Astrocyte of the cerebellum (primary cell): ENCODE measurements at places on chromosomes 4 and X.

GRCh38 chr4:153257991-153258390 lies 53.7 kb downstream of the TRIM2 start:
- no peak for DNase-seq

- DNase-seq: peak; percentile 51
These were observed 97.1 kb downstream of the MRPL1 start for GRCh38 chr4:77959566-77960338.

DNA sequence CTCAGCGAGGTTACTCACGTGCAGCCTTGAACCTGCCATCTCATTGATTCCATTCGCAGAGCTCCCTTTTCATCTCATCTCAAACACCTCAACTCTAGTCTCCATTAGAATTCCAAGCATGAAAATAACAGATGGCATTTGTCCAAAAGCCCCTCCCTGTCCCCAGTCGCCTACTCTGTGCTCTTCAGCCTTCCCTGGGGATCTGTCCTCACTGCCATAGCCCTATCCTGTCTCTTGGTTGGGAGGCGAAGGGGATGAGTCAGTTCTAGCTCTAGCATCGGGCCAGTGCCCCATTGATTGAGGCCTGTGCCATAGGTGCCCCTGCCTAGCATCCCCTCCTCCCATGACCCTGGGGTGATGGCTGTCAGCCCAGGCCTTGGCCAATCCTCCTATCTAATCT lies 134.0 kb upstream of the PJA1 start:
- DNase-seq: no peak

DNA sequence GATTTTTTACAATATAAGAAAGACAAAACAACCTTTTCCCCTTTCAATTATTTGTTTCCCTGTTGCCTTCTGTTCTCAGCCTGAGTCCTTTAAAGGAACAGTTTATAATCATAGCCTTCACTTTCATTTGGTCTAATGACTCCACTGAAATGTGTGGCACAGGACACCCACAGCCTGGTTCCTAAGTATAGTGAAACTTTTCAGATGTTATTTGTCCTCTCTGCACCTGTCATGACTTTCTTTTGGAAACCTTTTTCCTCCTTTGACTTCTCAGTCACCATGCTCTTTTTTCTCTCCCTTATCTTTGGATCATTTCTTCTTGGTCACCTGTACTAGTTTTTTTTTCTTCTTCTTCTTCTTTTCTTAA lies 237.8 kb upstream of the ANXA3 start:
- DNase-seq: no peak

GRCh38 chr4:17367201-17367600 lies 144.7 kb downstream of the QDPR start:
- DNase-seq: peak; percentile 15

DNA sequence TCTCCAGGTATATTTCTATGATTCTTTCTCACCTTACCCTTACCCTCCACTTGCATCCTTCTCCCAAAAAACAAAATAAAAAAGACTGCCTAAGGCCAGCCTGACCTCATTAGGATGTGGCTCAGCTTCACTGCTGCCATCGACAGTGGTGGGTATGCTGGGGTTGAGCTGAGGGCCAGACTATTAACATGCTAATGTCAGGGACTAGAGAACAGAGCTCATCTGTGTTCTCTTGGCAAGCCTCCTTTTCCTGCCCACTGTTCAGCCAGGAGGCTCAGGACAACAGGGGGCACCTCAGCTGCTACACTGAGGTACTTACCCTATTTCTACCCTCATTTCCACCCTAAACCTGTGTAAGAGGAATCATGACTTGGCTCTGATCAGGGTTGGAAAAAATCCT lies 59.3 kb downstream of the MSN start:
- no peak for DNase-seq

- no peak for DNase-seq
These were observed 1720.2 kb downstream of the PCDH7 start for GRCh38 chr4:32440391-32440790.
